ENCODE measurements at places on chromosomes 2 and 18.

DNA sequence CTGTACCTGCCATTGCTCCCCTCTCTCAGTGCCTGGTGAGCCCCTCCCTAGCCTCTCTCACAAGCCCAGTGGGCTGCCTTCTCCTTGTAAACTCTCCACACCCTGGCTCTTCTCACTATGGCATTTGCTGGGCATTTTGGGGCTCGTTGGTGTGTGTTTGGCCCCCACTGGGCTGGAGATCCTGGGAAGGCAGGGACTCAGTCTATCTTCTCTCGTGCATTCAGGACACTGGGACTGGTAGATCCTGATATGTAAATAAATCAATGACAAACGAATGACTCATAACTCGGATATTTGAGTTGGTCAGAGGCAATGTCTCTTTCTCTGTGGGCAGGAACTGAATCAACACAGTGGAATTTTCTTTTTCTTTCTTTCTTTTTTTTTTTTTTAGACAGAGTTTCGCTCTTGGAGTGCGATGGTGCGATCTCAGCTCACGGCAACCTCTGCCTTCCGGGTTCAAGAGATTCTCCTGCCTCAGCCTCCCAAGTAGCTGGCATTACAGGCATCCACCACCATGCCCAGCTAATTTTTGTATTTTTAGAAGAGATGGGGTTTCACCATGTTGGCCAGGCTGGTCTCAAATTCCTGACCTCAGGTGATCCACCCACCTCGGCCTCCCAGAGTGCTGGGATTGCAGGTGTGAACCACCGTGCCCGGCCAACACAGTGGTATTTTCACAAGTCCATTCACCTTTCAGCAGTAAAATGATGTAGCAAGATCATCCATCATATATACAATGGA, 144.6 kb upstream of the SPRED2 start:
- no peak for DNase-seq

DNA sequence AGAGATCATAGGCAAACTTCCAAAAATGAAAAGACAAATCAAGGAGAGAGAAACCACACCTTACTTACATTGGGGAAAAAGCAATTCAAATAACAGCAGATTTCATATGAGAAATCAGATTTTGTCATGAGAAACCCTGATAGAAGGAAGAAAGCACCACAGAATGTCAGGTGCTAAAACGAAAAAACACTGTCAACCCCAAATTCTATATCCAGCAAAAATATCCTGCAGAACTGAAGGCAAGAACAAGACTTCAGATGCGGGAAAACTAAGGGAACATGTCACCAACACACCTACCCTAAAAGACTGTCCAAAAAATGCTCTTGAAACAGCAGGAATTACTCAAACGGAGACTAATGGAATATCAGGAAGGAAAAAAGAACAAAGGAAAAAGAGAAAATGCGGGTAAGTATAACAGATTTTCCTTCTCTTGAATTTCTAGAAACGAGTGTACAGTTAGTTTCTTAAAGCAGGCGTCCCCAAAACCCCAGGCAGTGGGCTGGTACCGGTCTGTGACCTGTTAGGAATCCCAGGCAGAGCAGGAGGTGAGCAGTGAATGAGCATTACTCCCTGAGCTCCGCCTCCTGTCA, 7.3 kb upstream of the ID2 start:
- DNase-seq, result no peak

GRCh38 chr2:6475155-6475940, 390.4 kb downstream of the CMPK2 start:
- DNase-seq, result no peak

DNA sequence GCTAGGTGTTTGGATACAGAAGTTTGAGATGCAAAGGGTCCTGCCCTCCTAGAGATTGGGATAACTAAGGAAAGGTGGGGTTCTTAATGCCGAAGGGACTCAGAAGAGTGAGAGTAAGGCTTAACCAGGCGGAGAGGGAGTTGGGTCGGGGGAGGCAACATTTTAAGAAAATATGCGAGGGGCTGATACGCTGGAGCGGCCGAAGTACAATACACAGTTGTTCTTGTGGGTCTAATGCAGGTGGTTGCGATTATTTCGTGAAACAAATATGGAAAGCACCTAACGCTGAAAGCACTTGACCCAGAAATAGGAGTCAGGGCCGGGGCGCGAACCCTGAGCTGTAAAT, 344 bp upstream of the MRPL33 start:
- no peak for DNase-seq

DNA sequence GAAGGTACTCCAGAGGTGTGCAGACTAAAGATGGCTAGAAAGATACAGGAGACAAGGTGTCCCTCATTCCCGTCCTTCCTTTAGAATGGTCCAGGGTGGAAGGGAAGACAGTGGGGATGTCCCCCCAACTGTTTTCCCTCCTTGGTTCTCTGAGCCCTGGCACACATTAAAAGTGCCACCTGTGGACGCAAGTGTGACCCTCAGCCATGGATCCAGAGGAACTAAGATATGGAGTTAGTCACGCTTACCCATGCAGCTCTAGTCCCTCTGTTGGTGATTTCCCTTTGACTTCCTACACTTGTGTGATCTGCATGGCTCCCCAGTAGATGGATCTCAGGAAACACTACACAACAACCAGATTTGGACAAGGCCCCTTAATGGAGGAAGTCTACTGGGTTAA, 113.1 kb upstream of the SRD5A2 start:
- DNase-seq, result no peak

DNA sequence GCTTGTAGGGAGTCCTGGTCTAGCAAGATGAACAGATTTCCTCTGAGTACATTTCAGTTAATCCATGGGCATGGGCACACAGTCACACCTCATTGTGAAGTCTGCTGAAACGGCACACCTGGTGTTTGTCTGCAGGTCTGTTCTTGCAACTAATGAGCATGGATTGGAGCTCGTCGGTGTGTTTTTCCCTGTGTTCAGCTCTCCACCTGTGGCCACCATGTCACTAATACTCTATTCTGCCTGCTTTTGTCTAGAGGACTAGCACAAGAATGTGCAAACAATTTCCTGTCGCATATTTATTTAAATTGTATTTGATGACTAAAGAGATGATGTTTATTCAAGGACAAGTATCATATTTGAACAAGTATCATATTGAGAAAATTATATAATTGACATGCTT, 24.5 kb upstream of the PPP4R1 start:
- DNase-seq, result no peak

DNA sequence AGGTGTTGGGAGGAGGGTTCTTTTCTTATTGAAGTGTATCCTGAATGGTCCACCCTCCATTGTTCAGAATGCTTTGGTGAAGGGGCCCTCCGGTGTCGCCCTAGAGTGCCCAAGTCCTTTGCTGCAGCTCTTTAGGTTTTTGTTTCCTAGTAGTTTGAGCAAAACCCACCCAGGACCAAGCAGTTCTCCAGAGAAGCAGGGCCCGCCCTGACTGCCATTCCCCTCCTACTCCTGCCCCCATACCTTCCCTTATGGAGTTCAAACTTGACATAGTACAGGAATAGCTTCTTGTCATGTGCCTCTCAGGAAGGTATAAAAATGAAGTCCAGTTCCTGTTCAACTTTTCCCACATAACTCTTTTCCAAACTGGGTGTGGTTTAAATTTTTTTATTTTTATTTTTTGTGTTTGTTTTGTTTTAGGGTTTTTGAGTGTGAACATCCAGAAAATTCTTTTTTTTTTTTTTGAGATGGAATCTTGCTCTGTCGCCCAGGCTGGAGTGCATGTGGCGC, 5.6 kb downstream of the MERTK start:
- DNase-seq, result no peak

All from activated CD8-positive, alpha-beta memory T cell treated with anti-CD3 and anti-CD28 coated beads for 1 hour (primary cell).